ENCODE measurements at places on chromosomes 2 and 18.

GRCh38 chr2:98505971-98506664 lies 61.5 kb downstream of the INPP4A start:
- no peak for DNase-seq

DNA sequence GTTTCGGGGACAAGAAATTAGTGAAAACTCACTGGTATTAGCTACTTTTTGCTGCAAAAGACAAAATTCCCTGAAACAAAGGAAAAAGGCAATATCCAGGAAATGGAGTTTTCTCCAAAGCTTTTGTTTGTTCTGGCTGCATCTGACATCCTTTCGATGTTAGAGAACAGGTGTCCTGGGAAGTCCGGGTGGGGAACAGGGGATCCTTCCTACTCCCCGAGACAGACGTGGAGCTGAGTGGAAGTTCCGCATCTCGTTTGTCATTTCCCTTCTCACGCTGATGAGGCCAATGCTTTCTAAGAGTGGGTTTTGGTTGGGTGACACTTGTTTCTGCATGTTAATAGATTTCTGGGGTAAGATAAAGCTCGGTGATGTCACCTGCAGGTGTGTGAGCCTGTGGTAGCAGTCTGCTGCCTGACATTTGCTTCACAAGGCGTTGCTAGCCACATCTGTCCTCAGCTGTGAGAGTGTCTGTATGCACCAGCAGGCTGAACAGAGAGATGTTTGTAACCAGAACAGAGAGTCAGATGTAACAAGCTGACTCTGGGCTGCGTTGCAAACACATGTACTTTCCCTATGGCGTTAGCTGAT lies 125.9 kb downstream of the ACOXL start:
- DNase-seq: no peak

DNA sequence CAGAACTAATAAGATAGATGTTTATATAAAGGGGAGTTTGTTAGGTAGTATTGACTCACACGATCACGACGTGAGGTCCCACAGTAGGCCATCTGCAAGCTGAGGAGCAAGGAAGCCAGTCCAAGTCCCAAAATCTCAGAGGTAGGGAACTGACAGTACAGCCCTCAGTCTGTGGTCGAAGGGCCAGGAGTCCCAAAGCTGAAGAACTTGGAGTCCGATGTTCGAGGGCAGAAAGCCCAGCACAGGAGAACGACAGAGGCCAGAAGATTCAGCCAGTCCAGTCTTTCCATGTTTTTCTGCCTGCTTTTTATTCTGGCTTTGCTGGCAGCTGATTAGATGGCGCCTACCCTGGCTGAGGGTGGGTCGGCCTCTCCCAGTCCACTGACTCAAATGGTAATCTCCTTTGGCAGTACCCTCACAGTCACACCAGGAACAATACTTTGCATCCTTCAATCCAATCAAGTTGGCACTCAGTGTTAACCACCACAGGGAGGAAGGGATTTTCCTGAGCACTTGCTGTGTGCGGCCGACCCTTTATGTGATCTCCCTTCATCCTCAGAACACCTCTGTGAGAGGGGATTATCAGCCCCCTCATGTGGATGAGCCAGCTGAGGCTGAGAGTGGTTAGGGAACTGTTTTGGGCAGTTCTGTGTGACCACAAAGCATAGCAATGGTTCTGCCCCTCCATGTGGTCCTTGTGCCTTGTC lies 78.3 kb downstream of the RNF144A start:
- no peak for DNase-seq

- no peak for DNase-seq
Observed at GRCh38 chr18:54991981-54992380, 32.7 kb upstream of the CCDC68 start.

GRCh38 chr2:128008074-128008672 lies 19.7 kb downstream of the SAP130 start:
- no peak for DNase-seq

DNA sequence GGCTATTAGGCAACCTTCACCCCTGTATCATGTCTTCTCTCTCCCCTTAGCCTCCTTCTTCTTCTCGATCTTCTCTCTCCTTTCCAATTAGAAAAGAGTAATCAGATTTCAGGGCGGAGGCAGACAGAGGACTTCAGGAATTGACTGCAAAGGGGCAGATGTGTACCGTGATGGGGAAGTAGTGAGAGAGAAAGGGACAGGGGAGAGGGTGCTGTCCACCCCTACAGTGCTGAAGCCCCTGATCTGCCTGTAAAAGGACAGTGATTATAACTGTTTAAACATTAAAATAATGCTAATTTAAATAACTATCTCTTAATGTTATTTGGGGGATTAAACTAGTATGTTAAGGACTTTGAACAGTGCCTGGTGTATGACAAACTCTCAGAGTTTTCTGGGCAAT lies 178.5 kb downstream of the ACTR3 start:
- no peak for DNase-seq

Data from hematopoietic multipotent progenitor cell treated with erythropoietin and hydrocortisone succinate and interleukin-3 and kit ligand, for 15 days (in vitro differentiated cells).